ENCODE measurements at places on chromosomes 3 and 15.

GRCh38 chr3:127675651-127676391 is 3.1 kb downstream of the ABTB1 start:
- no peak for DNase-seq

DNA sequence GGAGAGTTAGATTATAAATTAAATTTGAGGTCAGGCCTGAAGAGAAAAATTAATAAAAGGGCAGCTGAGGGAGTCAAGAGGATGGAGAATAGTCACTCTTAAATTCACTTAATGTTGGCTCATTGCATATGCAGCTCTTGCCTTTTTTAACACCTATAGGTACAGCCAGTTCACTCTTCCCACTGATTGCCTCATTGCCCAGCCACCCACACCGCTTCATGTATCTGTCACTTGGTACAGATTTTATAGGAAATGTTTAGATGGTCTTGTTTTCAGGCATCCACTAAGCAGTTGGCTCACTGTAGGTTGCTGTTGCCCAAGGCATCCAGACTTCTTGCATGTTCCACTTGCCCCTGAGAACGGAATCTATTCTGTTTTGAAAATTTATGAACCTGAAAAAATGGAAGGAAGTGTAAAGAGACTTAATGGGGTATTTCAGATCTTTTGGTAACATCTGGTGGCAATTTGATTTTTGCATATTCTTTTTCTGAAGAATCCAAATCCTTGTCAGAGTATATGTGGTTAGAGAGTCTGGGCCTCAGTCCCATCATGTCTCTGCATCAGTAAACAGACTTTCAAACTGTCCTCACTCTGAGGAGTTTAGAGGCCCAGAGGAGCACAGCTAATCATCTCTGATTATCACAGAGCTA is 151.9 kb downstream of the RBPMS2 start:
- no peak for DNase-seq

DNA sequence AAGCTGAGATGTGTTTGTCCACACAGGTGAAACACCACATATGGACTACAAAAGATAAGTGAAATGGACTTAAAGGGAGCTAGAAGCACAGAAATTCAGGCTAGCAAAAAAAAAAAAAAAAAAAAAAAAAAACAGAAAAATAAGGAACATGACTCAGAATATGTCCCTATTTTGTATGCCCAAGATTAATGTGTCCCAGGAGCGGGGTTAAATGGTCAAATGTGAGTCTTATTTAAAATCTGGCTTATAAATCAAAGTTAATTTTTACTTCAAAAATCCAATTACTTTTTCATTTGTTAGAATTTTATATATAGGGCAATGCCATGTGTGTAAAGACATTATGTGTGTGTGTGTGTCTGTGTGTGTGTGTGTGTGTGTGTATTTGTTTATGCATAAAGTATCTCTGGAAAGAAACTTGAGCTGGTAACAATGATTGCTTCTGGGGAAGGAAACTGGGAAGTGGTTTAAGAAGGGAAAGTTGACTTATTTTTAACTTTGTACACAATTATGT is 986.5 kb downstream of the ROBO2 start:
- no peak for DNase-seq

GRCh38 chr3:37588758-37589157 is 272.9 kb upstream of the CTDSPL start:
- DNase-seq, result no peak

All from NCI-H2081 (cell line).